H1 (cell line): ENCODE measurements at places on chromosomes 3 and 15. TPM values are rescaled to one million over a fixed set of nuclear protein-coding genes. Genes with fewer than 3 reads are reported as not detected.

DNA sequence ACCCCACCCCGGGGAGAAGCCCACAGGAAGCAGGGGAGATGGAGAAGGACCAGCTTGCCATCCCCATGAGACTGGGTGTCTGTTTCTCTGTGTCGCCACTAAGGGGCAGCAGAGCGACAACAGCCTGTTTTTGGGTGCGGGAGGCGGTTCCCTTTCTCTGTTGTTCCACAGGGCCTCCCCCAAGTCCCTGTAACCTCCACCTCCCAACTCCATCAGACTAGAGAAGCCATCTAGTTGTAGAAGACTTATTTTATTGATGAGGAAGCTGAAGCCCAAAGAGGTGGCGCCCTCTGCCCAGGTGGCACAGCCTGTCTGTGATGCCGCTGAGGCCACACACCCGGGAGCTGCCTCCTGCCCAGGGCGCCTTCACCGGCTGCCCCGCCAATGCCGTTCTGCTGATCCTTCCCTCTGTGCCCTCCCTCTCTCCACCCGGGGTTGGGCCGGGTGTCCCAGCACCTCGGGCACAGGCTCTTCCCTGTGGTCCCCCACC is 3.9 kb upstream of the CCDC9B start:
- no peak overlapping the region for H3K27ac ChIP-seq
- no peaks in the 10 kb centered on the region for H3K36me3 ChIP-seq
- H3K4me3 ChIP-seq = no peak overlapping the region
- H3K4me1 ChIP-seq = no peaks in the 10 kb centered on the region

The LIPC gene
- not detected in 2 replicates for total RNA-seq

The AQP9 gene
- total RNA-seq = not detected in 2 replicates

DNA sequence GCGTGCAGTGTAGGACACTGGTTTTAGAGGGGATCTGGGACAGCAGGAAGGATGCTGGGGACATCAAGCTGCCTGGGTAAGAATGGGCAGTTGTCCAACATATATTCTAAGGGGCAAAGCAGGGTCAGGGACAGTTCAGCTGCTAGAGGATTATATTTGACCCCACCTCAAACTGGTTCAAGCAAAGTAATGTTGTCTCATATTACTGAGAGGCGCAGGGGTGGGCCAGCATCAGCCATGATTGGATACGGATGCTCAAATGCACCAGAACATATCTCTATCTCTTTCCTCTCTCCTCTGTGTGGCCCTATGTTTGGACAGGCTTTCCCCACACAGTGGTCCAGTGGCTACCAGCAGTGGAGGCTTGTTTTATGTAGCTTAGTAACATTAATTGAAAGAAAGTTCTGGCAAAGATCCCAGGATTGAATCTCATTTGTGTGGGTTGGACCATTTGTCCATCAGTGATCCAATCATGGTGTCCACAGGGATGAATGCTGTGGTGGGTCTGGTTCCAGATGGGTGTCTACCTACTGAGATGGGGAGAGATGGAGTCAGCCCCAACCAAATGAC is 49.8 kb upstream of the RGMA start:
- no peak for DNase-seq
- peaks cover 12% of the 10 kb centered on the region for H3K27me3 ChIP-seq
- peaks cover 9% of the 10 kb centered on the region; the same call in 1 of the 2 replicates for H3K4me1 ChIP-seq
- no peak overlapping the region for H3K27ac ChIP-seq
- H3K36me3 ChIP-seq = no peaks in the 10 kb centered on the region

DNA sequence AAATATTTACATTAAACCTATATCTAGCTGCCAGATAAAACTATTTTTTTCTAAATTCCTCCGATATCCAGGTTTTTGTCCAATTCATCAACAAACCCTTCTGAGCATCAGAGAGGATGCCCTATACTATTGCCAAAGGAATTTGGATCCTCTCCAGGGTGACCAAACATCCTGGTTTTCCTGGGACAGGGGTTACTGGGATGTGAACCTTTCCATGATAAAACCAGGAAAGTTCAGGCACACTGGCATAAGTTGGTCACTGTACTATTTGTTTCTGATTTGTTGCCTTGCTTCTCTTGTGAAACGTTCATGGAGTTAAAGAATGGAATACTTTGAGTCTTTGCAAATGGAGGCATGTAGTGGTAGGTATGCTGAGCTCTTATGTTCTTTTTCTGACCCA is 63.5 kb downstream of the TLNRD1 start:
- H3K4me3 ChIP-seq = no peak overlapping the region
- H3K4me1 ChIP-seq = no peaks in the 10 kb centered on the region
- no peaks in the 10 kb centered on the region for H3K36me3 ChIP-seq
- H3K27me3 ChIP-seq = no peaks in the 10 kb centered on the region
- DNase-seq = no peak

DNA sequence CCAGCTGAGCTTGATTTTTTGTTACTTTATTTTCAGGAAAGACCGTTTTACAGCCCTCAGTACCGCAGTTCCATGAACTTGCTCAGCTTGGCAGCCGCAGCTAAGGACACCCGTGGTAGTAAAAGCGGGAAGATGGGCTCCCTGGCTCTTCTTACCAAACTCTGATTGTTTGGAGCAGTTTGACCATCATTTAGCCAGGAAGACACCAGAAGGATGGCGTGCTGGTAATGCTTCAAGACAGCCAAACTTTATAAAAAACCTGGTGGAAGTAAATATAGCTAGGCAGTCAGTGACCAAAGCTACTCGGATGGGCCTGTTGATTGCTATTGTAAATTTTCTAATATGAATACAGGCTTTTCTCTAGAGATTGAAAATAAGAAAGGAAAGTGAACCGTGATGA is 28.9 kb downstream of the POLR2M start:
- no peaks in the 10 kb centered on the region for H3K27me3 ChIP-seq
- peaks cover 6% of the 10 kb centered on the region; the same call in 1 of the 2 replicates for H3K4me1 ChIP-seq
- H3K27ac ChIP-seq = no peak overlapping the region
- no peak overlapping the region for H3K4me3 ChIP-seq
- no peak for DNase-seq

DNA sequence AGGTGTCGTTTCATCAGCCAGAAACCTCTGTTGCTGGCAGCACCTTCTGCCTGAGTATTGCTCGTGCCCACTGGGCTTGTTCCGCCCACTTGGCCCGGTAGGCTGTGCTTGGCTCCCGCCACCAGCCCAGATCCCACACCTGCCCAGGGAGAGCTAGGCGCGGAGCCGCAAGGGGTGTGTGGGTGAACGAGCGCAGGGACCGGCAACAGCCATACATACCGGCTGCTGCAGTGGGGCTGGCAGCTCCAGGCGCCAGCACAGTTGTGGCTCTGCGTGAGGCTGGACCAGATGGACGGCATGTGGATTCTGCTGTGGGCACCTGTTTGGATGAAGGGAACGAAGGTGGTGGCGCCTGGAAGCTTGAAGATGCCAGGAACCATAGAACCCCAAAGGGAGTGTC is 331.5 kb upstream of the MCTP2 start:
- H3K27ac ChIP-seq = no peak overlapping the region
- DNase-seq = no peak
- H3K36me3 ChIP-seq = no peaks in the 10 kb centered on the region

GRCh38 chr15:42670451-42670850 is 66.5 kb downstream of the CDAN1 start:
- H3K4me1 ChIP-seq = no peaks in the 10 kb centered on the region; the same call in 1 of the 2 replicates
- H3K27me3 ChIP-seq = no peaks in the 10 kb centered on the region
- H3K4me3 ChIP-seq = no peak overlapping the region

The RASGRF1 gene
- 0.34 and 0.67 TPM in 2 replicates for total RNA-seq

DNA sequence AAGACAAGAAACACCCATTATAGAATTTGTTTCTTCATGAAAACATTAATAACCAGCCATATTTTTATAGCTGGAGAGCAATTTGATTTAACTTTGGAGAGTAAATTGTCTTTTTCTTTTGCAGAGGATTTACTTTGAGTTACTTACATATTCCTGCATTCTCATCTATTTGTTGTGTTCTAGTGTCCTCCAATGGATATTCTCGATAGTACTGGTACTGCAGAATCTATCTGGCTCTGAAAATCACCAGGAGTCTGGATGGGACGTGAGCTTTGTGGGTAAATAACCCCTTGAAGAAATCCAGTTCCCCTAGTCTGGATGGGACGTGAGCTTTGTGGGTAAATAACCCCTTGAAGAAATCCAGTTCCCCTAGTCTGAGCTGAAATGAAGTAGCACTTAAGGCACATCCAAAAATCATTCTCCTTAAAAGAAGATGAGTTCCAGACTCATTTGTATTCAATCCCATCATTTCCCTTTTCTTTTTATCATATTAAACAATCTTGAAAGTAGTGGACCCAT is 294.1 kb upstream of the UBE2E2 start:
- H3K27ac ChIP-seq = no peak overlapping the region
- H3K4me3 ChIP-seq = no peak overlapping the region
- H3K36me3 ChIP-seq = no peaks in the 10 kb centered on the region
- DNase-seq = no peak
- no peaks in the 10 kb centered on the region for H3K27me3 ChIP-seq

The DCLK3 gene
- 0.63 and 0.69 TPM in 2 replicates for total RNA-seq

DNA sequence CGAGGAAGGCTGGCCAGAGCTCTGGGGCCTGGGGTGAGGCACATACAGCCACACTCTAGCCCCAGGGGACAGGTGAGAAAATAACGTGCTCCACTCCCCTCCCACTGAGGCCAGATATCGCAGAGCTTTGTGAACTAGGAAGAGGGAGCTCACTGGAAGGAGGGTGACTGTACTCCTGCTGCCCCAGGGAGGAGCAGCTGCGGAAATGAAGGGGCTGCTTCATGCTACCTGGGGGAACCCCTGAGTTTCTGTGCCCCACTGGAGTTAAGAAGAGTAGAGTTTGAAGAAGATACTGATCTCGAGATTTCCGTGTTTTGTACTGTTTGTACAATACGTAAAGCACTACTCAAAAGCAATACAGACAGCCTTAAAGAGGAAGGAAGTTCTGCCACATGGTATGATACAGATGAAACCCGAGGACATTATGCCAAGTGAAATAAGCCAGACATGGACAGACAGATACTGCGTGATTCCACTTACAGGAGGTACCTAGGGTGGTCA is 44.6 kb downstream of the CMTM6 start:
- H3K36me3 ChIP-seq = no peaks in the 10 kb centered on the region
- no peak overlapping the region for H3K4me3 ChIP-seq
- H3K4me1 ChIP-seq = peaks cover 11% of the 10 kb centered on the region
- no peak overlapping the region for H3K27ac ChIP-seq
- H3K27me3 ChIP-seq = no peaks in the 10 kb centered on the region

The SCN11A gene
- total RNA-seq = 0.10 and 0.11 TPM in 2 replicates

The ALAS1 gene
- 45.2 and 45.9 TPM in 2 replicates for total RNA-seq

The LXN gene
- 3.9 and 4.7 TPM in 2 replicates for total RNA-seq

The STRIT1 gene
- total RNA-seq = 0.38 and 0.47 TPM in 2 replicates

DNA sequence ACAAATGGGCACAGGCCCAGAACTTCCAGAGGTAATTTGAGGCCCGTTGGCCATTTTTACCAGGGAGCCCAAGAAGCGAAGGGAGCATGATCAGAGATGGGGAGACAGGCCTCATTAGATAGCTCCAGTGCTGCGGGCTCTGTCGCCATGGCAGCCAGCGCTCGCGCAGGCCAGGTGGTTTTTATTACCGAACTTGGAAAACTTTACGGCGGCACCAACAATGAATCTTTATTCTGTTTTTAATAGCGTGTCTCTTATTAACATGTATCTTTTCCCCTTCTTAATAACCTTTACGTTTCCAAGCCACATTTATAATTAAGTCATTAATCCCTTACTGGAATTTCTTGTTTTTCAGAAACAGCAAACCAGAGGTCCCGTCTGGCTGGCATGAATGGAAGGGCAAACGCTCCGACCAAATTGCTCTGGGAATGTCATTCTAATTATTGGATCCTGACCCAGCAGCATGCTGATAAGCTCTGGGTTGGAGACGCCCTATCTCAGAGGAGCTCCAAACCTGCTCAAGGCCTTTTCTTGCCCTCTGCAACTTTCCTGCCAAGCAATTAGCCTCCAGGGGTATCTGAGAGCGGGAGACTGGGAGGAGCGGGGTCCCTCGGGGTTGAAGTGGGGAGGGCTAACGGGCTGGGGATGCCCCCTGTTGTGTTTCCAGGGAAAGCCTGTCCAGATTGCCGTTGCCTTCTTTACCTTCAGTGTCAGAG is 256.4 kb downstream of the TLE3 start:
- H3K4me1 ChIP-seq = no peaks in the 10 kb centered on the region
- no peaks in the 10 kb centered on the region for H3K36me3 ChIP-seq
- DNase-seq = no peak
- no peak overlapping the region for H3K27ac ChIP-seq
- no peak overlapping the region for H3K4me3 ChIP-seq
- no peaks in the 10 kb centered on the region for H3K27me3 ChIP-seq

The KCNH8 gene
- total RNA-seq = 2.1 and 2.4 TPM in 2 replicates

DNA sequence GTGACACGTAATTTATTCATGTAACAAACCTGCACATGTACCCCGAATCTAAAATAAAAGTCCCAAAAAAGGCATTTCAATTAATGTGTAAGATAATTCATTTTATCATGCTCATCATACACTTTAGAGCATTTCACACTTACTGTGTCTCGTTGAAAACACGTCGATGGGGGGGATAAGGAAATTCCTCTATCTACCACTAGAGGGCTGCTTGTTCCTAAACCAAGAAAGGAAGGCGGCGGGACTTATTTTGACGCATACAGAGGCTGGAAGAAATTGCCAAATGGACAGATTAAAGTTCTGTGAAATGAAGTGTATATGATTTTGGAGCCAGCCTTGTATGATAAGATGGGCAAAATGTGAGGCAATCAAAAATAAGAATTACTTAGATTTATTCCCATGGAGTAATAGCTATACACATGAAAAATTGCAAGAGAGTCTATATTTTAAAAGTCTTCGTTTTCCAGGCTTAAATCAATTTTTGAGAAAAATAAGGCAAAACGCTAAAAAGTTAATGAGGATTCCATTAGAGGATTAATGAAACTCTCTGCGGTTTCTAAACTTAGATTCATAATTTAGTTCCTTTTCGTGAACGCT is 346.8 kb downstream of the CNTN3 start:
- no peaks in the 10 kb centered on the region for H3K36me3 ChIP-seq
- no peaks in the 10 kb centered on the region for H3K27me3 ChIP-seq
- H3K4me3 ChIP-seq = no peak overlapping the region
- no peak overlapping the region for H3K27ac ChIP-seq
- DNase-seq = no peak

- DNase-seq = no peak
- no peaks in the 10 kb centered on the region for H3K4me1 ChIP-seq
- no peak overlapping the region for H3K4me3 ChIP-seq
- no peaks in the 10 kb centered on the region for H3K27me3 ChIP-seq
Observed at GRCh38 chr3:155859859-155860258, 5.6 kb upstream of the SLC33A1 start.

- no peak overlapping the region for H3K27ac ChIP-seq
- H3K27me3 ChIP-seq = no peaks in the 10 kb centered on the region
- H3K4me1 ChIP-seq = peaks cover 3% of the 10 kb centered on the region
- DNase-seq = no peak
- no peaks in the 10 kb centered on the region for H3K36me3 ChIP-seq
- no peak overlapping the region for H3K4me3 ChIP-seq
Observed at GRCh38 chr3:99485286-99485685, 153.1 kb upstream of the COL8A1 start.

- no peaks in the 10 kb centered on the region for H3K27me3 ChIP-seq
- H3K27ac ChIP-seq = no peak overlapping the region
- DNase-seq = no peak
- no peak overlapping the region for H3K4me3 ChIP-seq
- H3K36me3 ChIP-seq = peaks cover 15% of the 10 kb centered on the region; the same call in 1 of the 2 replicates
Observed at GRCh38 chr3:33577173-33577572, 137.0 kb upstream of the UBP1 start.
